Placental epithelial cell (primary cell): ENCODE measurements at places on chromosomes 2 and 18. TPM values are rescaled to one million over a fixed set of nuclear protein-coding genes. Genes with fewer than 3 reads are reported as not detected.

SERPINB11 gene
- not detected in 2 replicates for total RNA-seq

HOXD13 gene
- not detected in 2 replicates for total RNA-seq

SCG2 gene
- total RNA-seq = 0.33 and 3.1 TPM in 2 replicates

KCNG2 gene
- total RNA-seq = not detected in 2 replicates

NPPC gene
- total RNA-seq = not detected in 2 replicates

LRP2 gene
- total RNA-seq = not detected in 2 replicates

FAM136A gene
- total RNA-seq = 16.5 and 21.5 TPM in 2 replicates

GPR155 gene
- 20.5 and 27.5 TPM in 2 replicates for total RNA-seq

PROC gene
- 1.2 and 2.5 TPM in 2 replicates for total RNA-seq

EFR3B gene
- total RNA-seq = 0.39 and 0.43 TPM in 2 replicates
